ENCODE measurements at places on chromosomes 12 and 14.

GRCh38 chr12:25107920-25108319 is 87.0 kb downstream of the DNAI7 start:
- DNase-seq, result no peak

- no peak for DNase-seq
Measured at GRCh38 chr14:34837801-34838322, 37.3 kb downstream of the BAZ1A start.

- no peak for DNase-seq
Measured at GRCh38 chr12:15757553-15758255, 31.5 kb downstream of the EPS8 start.

GRCh38 chr14:64708148-64709004 is 4.2 kb downstream of the PLEKHG3 start:
- DNase-seq, result no peak

- no peak for DNase-seq
Measured at GRCh38 chr14:97052001-97052400, 254.8 kb downstream of the VRK1 start.

- DNase-seq, result no peak
Measured at GRCh38 chr12:101813117-101813516, 17.6 kb downstream of the GNPTAB start.

GRCh38 chr14:91674911-91675310 is 57.0 kb downstream of the CATSPERB start:
- DNase-seq, result no peak

DNA sequence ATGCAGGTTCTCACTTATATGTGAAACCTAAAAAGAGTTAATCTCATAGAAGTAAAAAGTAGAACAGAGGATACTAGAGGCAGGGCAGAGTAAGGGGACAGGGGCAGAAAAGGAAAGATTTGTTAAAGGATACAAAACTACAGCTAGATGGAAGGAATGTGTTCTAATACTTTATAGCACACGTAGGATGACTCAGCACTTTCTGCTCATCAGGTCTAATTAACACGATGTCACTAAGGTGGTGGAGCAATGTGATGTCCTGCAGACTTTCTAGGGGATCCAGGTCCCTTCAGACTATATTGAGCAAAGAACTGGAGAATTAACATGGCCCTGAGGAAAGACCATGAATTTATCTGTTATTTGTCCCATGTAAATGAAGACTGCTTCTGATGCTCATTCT is 80.8 kb upstream of the CMKLR1 start:
- no peak for DNase-seq

DNA sequence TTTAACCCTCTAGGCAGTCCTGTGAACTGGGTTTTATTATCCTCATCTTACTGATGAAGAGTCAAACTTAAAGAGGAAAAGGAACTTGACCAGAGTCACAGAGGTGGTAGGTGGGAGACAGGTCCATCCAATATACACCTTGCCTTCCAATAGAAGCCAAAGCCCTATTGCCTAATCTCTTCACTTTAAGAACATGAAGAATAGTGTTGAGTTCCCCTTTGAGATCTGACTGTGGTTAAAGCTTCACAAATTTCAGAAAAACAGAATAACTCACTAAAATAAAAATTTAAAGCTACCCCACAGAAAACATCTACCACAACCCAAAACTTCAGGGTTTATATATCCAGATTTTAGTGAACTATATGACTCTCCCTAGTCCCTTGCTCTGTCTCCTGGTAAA is 115.4 kb downstream of the ETV6 start:
- DNase-seq, result no peak
